NCI-H2029 (cell line): ENCODE measurements at places on chromosomes 7 and 10.

DNA sequence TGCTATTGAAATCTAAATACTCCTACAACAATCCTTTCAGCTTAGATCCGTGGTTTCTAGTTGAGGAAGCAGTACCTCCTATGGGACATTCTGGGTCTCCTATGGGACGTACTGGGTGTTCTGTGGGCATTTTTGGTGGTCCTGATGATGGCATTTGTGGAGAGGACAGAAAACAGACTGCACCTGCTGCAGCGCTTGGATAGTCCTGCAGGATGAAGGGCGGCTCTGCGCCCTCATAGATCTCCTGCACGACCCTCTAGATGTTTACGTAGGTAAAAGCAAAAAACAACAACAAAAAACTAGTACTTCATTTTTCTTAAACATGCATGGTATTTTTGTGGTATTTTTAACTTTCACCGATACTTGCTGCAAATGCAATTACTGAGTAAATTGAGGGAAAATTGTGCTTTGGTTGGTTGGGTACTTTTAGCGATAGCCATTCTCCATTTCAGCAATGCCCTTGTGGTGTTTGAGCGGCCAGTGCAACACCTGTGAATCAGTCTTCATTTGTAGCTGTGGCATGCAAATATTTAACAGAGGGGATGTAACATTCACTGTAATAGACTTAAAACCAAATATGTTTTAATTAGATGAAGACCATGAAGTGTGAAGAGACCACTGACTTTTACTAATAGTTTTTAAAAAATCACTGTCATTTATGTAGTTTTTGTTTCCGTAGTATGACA is 461.2 kb downstream of the SDK1 start:
- DNase-seq: no peak

DNA sequence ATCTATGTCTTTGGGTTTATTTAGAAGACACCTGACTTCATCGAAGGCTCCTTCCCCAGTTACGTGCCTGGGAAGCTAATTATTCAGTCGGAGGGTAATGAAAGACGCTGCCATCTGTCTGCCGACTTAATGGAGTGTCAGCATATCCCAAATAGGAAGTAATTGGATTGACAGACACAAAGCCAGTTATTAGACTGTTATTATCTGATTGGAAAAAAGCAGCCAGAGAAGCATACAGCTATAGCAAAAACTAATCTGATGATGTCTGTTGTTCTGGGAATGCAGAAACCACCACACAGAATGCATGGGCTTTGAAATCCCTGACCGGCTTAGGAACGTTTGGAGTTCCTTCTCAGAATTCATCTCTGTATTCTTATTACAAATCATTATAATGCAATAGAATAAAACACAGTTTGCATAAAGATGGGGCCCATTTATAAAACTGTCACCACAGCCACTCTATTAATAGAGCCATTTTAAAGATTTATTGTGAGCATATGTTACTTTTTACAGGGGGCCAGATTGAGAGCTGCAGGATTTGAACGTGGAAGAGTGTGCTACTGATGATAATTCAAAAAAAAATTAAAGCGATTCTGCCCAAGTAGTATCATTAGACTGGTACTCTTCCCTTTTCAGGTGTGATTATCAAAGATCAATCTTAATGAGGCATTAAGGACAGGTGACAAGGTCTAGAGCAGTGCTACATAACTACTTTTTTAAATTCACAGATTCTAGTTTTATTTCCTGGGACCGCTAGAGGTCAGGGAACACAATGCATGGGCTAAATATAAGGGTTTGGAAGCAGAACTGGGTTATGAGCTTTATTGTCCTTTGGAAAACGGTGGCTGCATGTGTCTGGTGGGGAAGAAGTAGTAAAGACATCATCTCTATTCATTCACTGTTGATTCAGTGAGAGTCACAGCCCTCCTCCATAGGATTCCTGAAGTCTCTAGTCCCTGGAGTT is 330.1 kb upstream of the LRGUK start:
- no peak for DNase-seq

GRCh38 chr7:101164071-101164840 is 1.1 kb downstream of the VGF start:
- DNase-seq: no peak

DNA sequence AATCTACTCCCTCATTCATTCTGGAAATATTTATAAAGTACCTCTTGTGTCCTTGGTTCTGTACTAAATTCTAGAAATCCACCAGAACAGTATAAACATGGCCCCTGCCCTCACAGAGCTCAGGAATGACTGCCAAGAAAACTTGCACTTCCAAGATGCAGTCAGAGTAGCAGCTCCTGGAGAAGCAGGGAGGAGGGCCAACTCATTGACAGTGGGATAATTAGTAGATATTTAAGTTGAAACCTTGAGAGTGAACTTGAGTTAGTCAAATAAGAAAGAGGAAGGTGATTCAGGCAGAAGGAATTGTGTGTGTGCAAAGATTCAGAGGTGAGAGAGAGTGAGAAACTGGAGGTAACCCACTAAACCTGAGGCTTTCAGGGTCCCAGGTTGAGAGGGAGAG is 182.2 kb upstream of the INHBA start:
- DNase-seq: no peak

DNA sequence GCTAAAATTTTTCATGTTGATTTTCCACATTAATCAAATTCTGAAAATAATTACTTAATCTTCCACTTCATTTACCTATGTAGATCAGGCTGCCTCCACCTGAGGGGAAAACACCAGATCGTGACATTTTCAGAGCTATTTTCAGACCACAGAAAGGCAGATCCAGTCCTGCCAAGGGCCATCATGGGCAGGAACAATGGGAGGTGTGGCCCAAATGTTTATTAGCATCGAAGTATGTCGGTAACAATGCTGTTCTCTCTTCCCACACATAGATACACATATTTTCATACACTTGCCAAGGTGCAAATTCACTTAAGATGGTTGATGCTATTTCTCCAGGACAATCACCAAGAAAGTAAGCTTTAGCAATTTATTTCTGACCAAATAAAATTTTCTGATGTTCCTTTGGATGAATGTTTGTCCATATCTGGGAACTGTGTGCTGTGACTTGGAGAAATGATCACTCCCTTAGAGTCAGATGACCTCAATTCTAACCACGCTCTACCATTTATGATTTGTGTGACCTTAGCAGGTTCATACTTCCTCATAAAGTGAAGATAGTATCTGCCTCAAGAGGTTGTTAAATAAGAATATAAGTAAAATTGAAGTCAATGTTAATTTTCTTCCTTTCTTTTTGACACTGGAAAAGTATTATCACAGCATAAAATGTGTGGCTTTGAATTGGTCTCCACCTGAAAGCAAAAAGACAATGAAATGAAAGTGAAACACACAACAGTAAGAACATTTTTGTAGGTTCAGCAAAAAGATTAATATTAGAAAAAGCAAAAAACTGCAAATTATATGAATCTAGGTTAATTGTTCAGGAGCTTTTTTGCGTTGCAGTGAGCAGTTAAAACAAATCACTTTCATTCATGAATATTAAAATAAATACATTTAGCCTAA is 310.4 kb upstream of the PHF14 start:
- DNase-seq: no peak

DNA sequence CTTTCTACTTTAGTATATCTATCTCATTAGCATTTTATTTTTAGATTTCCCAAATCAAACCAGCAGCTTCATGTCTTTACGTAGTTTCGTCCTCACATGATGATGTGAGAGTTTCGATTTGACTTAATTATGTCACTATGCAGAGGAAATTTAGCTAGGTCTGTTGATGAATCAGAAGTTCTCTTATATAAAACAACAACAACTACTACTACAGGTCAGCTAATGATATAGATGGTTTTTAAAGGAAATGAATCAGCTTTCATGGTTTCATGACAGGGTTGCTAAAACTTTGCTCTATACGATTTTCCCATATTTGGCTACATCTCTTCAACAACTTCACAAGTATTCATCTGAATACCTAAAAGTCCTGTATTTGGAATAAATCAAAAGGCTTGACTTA is 28.6 kb downstream of the JAZF1 start:
- DNase-seq: no peak

DNA sequence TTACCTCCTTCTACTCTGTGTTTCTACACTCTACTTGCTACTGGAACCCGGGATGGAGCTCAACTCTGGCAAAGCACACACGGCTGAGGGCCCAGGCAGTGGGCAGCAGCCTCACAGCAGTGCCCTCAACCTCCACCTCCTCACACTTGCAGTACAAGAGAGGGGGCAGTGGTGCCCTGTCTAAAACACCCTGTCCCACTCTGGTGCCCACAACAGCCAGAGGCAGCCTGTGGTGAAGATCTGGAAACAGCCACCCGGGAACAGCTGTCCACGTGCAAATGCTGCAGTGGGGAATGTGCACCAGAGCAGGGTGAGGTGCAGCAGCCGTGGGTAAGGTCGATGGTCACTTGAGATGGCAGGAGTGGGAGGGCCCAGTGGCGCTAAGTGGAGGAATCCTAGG is 13.7 kb downstream of the MAT1A start:
- no peak for DNase-seq

GRCh38 chr10:95229724-95230627 is 35.9 kb downstream of the ACSM6 start:
- no peak for DNase-seq

- DNase-seq: no peak
These were observed 163.8 kb downstream of the RNF133 start for GRCh38 chr7:122535086-122535485.

- no peak for DNase-seq
These were observed 104.1 kb upstream of the FERD3L start for GRCh38 chr7:19249281-19249680.

GRCh38 chr10:112907893-112908292 is 42.2 kb upstream of the TCF7L2 start:
- no peak for DNase-seq

DNA sequence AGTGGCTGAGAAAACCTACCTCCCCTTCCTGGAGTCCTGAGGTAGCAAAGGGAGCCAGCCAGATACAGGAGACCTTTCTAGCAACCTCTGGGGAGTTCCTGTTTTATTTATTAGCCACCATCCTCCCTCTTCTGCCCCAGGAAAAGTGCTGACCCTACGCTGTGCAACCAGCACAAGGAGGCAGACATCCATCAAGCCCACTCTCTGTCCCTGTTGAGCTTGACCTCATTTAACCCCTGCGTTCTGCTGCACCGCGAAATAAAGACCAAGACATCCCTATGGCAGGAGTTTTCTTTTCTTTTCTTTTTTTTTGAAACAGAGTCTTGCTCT is 25.3 kb upstream of the ANKRD2 start:
- DNase-seq: no peak

DNA sequence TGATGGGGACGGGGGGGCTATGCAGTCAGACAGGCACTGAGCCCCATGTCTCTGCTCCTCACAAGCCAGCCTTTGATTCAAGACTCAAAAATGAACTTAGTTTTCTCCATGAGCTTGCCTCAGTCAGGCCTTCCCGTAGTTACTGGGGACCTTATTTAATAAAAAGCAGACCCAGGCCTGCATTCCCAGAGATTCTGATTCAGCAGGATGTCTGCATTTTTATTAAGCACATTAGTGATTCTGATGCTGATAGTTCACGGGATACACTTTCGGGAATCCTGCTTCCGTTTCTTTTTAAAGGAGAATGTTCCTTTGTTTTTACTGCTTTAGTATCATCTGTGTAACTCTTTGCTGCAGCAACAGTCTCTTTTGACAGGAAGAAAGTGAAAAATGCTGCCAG is 28.3 kb upstream of the PLPP4 start:
- DNase-seq: no peak

DNA sequence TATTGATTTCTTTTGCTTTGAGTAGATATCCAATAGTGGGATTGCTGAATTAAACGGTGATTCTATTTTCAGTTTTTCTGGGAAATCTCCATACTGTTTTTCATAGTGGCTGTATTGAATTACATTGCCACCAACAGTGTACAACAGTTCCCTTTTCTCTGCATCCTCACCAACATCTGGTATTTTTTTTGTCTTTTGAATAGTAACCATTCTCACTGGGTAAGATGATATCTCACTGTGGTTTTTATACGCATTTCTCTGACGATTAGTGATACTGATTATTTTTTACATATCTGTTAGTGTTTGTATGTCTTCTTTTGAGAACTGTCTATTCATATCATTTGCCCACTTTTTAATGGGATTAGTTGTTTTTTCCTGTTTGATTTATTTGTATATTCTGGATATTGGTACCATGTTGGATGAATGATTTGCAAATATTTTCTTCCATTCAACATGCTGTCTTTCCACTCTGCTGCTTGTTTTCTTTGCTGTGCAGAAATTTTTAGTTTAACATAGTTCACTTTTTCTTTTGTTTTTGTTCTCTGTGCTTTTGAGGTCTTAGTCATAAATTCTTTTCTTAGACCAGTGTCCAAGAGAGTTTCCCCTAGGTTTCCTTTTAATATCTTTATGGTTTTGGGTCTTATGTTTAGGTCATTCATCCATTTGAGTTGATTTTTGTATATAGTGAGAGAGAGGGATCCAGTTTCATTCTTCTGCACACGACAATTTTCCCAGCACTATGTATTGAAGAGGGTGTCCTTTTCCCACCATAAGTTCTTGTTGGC is 584.7 kb downstream of the PHTF2 start:
- no peak for DNase-seq

- no peak for DNase-seq
These were observed 588.8 kb downstream of the INHBA start for GRCh38 chr7:41114131-41114530.

DNA sequence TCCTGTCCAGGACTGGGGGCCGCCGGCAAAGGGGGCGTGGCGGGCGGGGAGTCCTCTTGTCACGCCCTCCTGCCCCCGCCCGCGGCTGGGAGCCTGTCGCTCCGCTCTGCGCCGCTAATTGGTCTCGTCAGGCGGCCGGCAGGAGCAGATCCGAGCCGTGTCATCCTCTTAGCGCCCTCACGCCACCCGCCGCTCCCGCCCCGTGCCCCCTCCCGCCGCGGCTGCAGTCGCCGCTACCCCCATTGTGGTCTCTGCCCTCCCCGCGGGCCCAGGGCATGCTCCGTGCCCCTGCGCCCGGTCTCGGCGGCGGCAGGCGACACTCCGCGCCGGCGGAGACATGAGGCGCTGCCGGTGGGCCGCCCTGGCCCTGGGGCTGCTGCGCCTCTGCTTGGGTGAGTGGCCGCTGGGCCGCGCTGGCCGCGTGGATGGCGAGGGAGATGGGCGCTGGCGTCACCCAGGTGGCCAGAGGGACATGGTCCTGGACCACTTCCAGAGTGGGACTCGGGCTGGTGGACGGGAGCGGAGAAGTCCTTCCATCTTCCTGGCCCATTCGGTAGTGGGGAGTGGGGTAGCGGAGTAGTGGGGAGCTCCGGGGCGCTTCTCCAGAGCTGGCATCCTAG is at the start of gene CDHR1:
CDHR1 (plus strand) TSS at position 114 of the 620 bp plus-strand sequence; CDS start at position 338, 224 bp downstream.
- DNase-seq: no peak

- no peak for DNase-seq
These were observed 9.3 kb upstream of the AHR start for GRCh38 chr7:17289074-17289645.

GRCh38 chr10:11403116-11403515 is 208.3 kb downstream of the USP6NL start:
- DNase-seq: no peak

GRCh38 chr7:138710536-138711385 is 9.6 kb upstream of the SVOPL start:
- no peak for DNase-seq

DNA sequence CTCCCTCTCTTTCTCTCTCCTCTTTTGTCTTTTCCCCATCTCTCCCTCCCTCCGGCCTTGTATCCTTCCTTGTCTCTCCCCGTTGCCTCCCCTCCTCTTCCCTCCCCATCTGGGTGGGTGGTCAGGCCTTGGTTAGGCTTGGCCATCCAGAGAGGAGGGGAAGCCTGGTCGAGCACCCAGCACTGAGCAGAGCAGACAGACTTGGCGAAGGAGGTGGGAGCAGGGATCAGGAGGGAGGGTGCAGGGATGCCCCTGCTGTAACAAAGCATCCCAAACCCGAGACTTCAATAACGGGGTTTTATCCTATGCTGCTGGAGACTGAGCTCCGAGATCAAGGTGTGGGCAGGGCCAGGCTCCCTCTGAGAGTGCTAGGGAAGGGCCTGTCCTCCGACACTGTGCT is 97.3 kb downstream of the PAXIP1 start:
- DNase-seq: no peak

GRCh38 chr10:88960802-88961201 is 8.2 kb upstream of the ACTA2 start:
- DNase-seq: no peak
